ENCODE measurements at places on chromosomes 16 and 17.

DNA sequence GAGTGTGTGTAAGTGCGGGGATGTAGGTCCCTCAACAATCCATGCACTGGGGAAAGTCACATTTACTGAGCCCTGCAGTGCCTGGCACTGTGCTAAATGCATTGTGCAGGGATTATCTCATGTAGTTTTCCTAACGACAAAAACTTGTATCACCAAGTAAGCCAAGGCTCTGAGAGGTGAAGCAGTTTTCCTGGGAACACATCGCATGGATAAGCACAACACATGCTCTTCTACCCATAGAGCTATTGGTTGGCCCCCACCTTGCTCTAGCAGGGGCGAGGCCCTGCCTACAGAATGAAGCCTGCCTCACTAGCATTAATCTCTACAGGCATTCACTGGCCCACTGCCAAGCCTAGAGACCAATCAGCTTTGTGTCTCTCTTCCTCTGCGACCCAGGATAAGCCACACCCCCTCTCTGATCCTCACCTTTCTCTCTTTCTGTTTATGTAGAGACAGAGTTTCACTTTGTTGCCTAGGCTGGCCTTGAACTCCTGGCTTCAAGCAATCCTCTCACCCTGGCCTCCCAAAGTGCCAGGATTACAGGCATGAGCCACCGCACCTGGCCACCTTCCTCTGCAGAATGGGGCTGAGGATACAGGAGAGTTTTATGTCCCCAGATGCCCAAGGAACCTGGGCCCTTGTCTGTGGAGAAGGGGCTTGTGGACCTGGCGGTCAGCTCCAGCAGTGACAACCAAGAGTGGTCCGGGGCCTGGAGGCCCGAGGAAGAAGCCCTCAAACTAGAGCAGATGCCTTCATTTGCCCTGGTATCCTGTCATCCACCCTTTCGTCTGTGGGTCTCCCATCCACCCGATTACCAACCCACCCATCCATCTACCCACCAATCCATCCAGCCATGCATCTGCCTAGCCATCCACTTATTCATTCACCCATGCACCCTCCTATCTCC lies 12.8 kb downstream of the CDH16 start:
- DNase-seq, result peak; percentile 35

GRCh38 chr17:57984261-57984890 lies 3.7 kb downstream of the VEZF1 start:
- DNase-seq, result no peak

DNA sequence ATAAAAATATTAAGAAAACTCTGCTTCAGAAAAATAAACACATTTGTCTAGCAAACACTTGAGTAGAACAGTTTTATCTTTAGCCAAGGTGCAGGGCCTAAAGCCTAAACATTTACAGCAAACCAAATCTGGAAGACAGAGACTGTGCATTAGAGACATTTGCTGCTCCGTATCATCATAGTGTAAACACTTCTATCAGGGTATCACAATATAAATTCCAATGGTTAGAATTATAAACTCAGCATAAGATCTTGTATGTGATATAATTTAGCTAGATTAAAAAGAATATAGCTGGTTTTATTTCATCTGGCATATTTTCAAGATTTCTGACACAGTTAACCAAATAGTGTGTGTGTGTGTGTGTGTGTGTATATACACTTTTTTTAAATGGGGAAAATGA lies 133.8 kb upstream of the NACA2 start:
- DNase-seq, result no peak

DNA sequence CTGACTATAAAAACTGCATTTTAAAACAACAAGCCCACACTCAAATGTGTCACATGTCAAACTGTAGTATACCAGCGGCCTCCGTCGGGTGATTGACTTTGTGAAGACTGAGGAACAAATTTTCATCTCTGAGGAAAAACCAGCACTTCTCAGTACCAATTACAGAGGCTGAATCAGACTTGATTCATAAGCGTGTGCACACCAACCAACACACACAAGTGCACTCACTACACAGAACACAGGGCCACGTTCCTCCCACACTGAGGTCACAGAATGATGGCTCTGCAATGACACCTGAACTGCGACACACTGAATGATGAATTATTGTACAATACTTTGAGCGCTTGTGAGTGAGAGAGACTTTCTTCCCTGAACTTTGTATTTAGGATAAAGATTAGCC lies 29.6 kb downstream of the XPO6 start:
- no peak for DNase-seq

GRCh38 chr16:82265809-82266208 lies 95.8 kb upstream of the MPHOSPH6 start:
- no peak for DNase-seq

- no peak for DNase-seq
Measured at GRCh38 chr17:73281928-73282327, 20.2 kb upstream of the CPSF4L start.

- DNase-seq, result no peak
Measured at GRCh38 chr16:28930203-28930602, 1.6 kb upstream of the CD19 start.

DNA sequence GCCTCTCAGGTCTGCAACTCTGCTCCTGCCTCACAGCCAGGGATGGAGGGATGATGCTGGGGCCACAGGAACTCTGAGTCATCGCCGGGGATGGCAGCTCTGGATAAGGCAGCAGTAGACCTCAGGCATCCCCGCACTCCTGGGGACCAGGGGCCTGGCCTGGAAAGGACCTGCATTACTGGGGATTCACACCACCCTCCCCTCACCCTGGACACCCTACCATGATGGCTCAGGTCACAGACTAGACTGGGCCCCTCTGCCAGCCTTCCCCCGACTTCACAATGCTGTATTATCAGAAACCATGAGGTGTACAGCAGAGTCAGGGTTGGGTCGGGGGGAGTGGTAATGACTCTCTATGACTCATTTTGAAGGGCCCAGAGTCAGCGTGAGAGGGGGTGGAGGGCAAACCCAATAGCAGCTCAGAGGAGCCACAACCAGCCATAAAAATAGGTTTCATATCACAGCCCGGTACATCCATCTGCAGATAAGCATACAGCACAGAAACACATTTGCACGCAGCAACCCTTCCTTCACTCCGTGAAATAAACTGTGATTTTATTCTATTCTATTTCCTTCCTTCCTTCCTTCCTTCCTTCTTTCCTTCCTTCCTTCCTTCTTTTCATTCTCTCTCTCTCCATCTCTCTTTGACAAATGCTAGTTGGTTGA lies 28.8 kb downstream of the DYNLRB2 start:
- no peak for DNase-seq

DNA sequence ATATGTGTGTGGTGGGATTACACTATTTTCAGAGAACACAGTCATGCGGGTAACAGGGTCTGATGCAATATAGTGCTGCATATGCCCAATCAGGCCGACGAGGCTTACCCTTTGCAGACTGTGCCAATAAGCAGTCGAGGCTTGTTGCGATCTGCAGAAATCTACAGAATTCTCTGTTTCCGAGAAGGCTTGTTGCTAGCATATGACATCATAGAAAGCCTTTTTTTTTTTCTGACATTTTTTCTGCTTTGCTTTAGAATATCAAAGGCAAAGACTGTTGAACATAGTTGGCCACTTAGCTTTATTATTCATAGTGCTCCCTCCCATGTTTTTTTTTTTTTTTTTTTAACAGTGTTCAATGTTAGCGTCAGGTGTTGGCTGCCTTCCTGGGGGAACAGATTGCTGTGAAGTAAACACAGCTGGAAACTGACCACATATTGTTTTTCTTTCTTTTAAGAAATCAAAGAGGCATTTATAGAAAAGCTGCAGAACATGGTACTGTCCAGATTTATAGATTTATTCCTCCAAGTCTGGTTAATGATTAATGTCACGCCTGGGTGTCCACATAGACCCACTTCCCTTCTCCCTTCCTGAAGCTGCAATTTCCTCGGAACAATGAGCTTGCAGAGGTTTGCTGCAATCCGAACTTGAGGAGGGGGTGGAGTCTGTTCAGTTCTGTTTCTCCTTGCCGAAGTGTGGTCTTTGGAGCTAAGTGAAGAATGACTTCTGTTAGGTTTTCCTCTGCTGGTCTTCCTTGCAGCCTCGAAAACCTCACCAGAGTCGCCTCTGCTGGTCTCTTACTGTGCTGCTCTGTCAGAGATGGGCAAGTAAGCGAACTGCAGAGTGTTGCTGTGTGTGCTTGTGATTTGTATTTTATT lies 87.3 kb downstream of the MAP2K6 start:
- DNase-seq, result no peak

- DNase-seq, result no peak
Measured at GRCh38 chr16:15034266-15035162, 21.4 kb downstream of the NTAN1 start.

DNA sequence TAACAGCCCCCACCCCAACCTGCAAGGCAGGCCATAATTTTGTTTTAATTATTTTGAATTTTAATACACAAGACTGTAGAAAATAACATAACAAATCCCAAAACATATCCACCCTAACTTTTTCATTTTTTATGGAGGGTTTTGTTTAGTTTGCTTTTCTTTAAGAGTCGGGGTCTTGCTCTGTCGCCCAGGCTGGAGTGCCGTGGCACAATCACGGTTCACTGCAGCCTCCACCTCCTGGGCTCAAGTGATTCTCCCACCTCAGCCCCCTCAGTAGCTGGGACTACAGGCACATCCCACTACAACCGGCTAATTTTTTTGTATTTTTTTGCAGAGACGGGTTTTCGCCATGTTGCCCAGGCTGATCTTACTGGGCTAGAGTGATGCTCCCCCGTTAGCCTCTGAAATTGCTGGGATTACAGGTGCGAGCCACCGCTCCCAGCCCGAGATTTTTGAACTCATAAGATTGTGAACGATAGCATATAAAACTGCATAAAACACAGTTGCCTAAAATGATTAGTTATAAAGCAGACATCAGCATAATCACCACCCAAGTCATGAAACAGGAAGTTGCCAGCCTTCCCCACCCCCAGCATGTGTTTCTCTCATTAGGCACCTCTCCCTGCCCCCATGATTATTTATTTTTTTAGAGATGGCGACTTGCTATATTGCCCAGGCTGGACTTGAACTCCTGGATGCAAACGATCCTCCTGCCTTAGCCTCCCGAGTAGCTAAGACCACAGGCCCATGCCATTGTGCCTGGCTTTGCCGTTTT lies 13.6 kb upstream of the DOC2B start:
- no peak for DNase-seq

- DNase-seq, result no peak
Measured at GRCh38 chr17:82117139-82118090, 19.4 kb upstream of the FASN start.

GRCh38 chr17:63477480-63478440 lies 899 bp downstream of the ACE start:
- DNase-seq, result no peak

DNA sequence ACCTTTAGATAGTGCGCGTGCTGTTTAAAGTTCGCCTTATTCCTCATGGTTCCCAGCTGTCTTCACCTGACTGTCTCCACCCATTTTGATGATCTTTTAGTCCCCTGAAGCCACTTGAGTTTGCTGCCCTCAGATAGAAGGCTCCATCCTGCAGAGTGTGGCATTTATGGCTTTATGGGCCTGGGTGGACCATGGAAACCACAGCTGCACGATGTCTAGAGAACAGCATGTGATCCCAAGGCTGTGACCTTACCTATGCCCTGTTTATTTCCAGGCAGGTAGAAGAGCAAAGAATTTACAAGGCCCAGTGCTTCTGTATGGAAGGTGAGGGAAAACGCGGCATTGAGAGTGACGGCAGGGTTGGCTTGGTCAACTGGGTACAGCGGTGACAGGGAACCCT lies 356.9 kb downstream of the SLC39A11 start:
- DNase-seq, result no peak

- no peak for DNase-seq
Measured at GRCh38 chr17:61362396-61362795, 37.2 kb upstream of the TBX2 start.

DNA sequence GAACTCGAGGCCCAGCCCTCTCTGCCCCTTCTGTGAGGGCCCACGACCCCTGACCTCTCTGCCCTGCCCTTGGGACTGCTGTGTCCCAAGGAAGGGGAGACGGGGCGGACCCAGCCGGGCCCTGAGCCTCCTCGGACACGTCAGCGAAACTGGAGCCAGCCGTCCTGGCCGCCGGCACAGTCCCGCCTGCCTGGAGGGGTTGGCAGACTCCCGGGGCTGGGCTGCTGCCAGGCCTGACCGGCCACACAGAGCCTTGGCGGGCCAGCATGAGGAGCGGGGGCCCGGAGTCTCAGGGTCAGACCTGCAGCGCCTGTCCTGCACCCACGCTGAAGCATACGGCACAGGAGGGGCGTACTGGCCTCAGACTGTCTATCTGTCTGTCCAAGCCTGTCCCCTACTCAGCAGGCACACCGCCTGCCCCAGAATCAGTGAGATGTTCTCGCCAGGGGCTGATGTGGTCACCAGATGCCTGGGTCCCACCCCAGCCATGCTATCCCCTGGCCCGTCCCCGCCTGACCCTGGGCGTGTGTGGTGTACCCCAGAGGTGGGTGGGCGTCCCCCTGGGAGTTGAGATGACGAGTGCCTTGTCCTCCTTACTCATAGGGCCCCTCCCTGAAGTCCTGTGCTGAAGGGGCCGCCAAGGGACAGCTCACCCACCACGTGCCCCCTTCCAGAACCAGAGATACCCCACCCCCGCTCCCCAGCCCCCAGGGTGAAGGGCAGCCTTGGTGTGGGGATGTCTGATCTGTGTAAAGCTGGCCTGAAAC lies 4.7 kb downstream of the VASN start:
- DNase-seq, result no peak

GRCh38 chr16:84557504-84557903 lies 53.0 kb upstream of the MEAK7 start:
- no peak for DNase-seq
